ENCODE measurements at places on chromosomes 16 and 17.
A peak's percentile ranks its signal among the peaks of the same experiment; 100 is the strongest.

- DNase-seq = no peak
These were observed 132.7 kb downstream of the CCDC182 start for GRCh38 chr17:57612202-57613071.

DNA sequence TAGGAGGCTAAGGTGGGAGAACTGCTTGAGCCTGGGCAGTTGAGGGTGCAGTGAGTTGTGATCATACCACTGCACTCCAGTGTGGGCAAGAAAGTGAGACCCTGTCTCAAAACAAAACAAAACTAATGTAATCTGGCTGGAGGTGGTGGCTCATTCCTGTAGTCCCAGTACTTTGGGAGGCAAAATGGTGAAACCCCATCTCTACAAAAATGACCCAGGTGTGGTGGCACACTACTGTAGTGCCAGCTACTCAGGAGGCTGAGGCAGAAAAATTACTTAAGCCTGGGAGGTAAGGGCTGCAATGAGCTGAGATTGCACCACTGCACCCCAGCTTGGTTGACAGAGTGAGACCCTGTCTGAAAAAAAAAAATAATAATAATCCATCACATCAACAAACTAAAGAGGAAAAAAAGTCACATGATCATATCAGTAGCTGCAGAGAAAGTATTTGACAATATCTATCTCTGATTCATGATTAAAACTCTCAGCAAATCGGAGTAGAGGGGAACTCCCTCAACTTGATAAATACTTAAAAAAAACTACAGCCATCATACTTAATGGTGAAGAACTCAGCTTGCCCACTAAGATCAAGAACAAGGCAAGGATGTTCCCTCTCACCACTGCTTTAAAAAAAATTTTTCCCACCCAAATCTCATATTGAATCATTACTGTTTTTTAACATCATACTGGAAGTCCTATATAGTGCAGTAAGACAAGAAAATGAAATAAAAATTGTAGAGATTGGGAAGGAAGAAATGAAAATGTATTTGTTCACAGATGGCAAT, 31.0 kb downstream of the DHRS7B start:
- no peak for DNase-seq

GRCh38 chr17:655618-656017, 59.0 kb downstream of the VPS53 start:
- DNase-seq = no peak

GRCh38 chr16:20763461-20764232, at the start of gene ACSM3:
TSS of gene ACSM3 (plus strand) at chr16:20764014. CDS start at chr16:20770035, 6,021 bp downstream.
- peak; percentile 77 for DNase-seq

- DNase-seq = no peak
These were observed 31.8 kb downstream of the MRM1 start for GRCh38 chr17:36632916-36633771.

- DNase-seq = no peak
These were observed 84.1 kb downstream of the MYH11 start for GRCh38 chr16:15772579-15773293.

DNA sequence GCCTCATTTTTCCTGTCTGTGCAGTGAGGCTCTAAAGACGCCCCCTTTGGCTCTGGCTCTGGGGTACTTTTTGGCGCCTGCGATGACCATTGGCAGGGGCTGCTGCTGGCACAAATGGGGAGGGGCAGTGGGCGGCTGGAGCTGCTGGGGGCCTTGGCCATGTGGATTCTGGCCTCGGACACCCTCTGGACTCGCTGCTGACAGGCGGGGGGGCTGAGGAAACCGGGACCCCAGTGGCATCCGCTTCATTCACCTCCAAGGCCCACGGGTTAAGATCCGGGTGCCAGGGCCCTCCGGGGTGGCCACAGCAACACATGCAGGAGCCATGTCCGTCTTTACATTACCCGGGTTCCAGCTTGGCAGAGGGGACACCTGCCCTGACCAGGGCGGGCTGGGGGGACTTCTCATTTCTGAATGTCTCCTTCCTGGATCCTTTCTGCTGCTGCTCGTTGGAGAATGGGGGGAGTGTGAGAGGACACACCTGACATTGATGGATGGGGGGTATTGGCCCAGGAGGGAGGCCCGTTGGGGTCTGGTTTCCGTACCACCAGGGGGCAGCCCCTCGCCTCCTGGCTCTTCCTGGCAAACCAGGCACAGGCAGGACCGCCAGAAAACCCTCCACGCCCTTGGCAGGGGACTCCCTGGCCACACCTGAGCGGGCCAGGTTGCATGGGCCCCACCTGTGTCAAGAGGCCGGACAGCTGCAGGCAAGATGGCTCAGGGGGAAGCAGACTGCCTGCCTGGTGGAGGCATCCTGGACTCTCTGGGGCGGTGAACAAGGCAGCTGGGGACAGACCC, 21.8 kb downstream of the GSE1 start:
- no peak for DNase-seq

All from cardiac septum (tissue), 1 donor.